CD8-positive, alpha-beta T cell (primary cell): ENCODE measurements at places on chromosomes 3 and 15.

DNA sequence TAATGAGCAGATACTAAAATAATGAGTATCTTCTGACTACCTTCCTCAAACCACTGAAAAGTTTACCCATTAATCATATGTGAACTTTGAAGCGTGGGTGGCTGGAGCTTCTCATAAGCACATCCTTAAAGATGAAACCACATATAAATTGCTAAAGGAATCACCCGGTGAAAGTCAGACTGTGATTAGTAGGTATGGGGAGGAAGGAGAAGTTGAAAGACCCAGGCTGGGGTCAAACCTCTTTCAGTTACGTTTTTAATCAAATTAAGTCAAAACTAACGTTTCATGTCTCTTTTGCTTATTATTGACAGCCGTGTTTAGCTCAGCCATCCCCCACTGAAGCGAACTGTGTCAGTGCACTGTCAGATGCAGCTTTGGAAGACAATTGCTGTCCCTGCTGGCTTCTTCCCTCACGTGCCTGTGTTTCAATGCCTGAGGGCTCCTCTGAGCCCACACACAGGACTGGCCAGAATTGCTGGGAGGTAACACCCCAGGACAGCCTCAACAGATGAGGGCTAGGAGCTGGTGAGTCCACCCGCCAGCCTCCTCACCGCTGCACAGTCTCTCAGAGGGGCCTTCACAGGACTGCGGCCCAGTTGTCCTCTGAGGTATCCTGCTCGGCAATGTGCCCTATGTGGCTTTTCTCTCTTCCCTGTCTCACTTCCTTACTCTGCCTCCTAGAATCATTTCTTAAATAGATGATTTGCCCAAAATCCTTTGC is 29.3 kb upstream of the SH3BP5 start:
- DNase-seq: no peak

- no peak for DNase-seq
Measured at GRCh38 chr3:25306066-25306465, 122.0 kb upstream of the RARB start.

GRCh38 chr3:195162033-195162669 is 108.8 kb downstream of the XXYLT1 start:
- peak; percentile 26 for DNase-seq

DNA sequence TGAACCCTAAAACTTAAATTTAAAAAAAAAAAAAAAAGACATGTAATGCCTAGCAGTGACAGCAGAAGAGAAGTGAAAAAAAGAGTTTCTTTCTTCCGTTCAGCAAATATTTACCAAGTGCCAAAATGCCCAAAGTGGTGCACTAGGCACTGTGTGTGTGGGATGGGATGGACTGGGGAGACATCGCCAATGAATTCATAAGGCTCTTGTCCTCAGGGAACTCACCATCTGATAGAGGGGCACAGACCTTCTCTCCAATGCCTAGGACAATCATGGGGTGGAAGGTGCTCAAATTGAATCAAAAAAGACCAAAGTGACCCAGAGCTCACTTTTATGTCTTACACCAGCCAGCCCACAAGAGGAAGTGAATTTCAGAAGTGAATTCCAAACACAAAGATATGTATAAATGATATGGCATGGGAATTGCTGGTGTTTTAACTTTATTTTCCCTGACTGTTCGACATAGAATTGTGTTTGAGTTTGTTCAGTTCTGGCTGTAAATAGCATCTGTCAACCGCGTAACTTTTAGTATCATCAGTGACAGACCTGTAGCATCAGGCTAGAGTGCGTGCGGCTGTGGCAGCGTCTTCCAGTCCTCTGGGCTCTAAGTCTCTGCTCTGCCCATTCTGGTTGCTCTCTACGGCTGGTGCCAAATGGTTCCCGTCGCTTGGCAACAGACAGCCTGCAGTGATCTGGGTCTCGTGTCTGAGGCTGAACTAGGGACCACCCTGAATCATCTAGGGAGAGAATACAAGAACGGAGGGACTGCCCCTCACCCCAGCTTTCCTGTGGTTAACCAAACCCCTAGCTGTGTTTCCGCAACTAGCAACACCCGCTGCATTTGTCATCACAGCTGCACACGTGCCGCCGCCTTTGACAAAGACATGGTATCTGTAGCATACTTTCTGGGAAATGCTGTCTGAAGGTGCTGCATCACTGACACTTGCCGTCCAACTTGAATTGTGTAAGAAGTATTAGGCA is 154.0 kb upstream of the THBS1 start:
- peak; percentile 46 for DNase-seq

GRCh38 chr15:23897091-23897490 is 210.0 kb upstream of the NDN start:
- no peak for DNase-seq

DNA sequence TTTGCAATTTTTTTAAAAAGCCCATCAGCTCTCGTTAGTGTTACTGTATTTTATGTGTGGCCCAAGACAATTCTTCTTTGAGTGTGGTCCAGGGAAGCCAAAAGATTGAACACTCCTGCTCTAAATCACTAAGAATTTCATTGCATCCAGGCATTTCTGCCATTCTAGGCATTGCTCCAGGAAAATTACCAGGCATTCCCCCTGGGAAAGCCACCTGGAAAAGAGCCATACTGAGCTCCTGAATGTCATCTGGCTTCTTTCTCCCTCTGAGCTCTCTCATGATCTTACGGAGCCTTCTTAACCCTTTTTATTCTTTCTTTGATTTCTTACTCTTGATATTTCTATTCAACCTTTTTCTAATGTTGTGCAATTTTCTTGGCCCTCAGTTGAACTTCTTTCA is 202.2 kb downstream of the DOCK3 start:
- DNase-seq: no peak

- DNase-seq: no peak
Measured at GRCh38 chr15:80309769-80310384, 57.9 kb upstream of the CTXND1 start.
